Activated CD8-positive, alpha-beta memory T cell treated with anti-CD3 and anti-CD28 coated beads for 36 hours (primary cell): ENCODE measurements at places on chromosomes 4 and X. TPM values are rescaled to one million over a fixed set of nuclear protein-coding genes. Genes with fewer than 3 reads are reported as not detected.

Gene NDNF
- 0.19 TPM for total RNA-seq

Gene GPR82
- 0.40 TPM for total RNA-seq

Gene FAM184B
- not detected for total RNA-seq

Gene XAGE3
- not detected for total RNA-seq

Gene SMIM43
- total RNA-seq = not detected

Gene EXOC1L
- total RNA-seq = not detected

Gene LAS1L
- 74.0 TPM for total RNA-seq

Gene L1CAM
- total RNA-seq = 0.31 TPM

Gene SSX2B
- not detected for total RNA-seq

Gene VCX3A
- total RNA-seq = not detected

Gene COX7B2
- not detected for total RNA-seq

Gene IRAK1
- total RNA-seq = 202 TPM

Gene TLR6
- total RNA-seq = 0.59 TPM

Gene FDCSP
- total RNA-seq = not detected

Gene PAQR3
- 13.0 TPM for total RNA-seq

Gene EREG
- total RNA-seq = not detected

Gene ASB9
- 0.23 TPM for total RNA-seq

Gene NPNT
- not detected for total RNA-seq

Gene TENM3
- not detected for total RNA-seq

Gene TMEM185A
- total RNA-seq = 17.7 TPM

Gene KCND1
- 1.1 TPM for total RNA-seq

Gene VCX
- total RNA-seq = not detected

Gene CLDN22
- total RNA-seq = not detected

Gene SEPTIN11
- total RNA-seq = 74.6 TPM

Gene SLC6A14
- total RNA-seq = not detected

Gene HSFX2
- total RNA-seq = 0.30 TPM

Gene ADGRG4
- total RNA-seq = not detected

Gene INPP4B
- total RNA-seq = 42.9 TPM

Gene GABRG1
- total RNA-seq = not detected

Gene SHROOM4
- not detected for total RNA-seq

Gene KLB
- not detected for total RNA-seq

Gene CHRNA9
- 0.08 TPM for total RNA-seq

Gene UGT2B17
- total RNA-seq = not detected

Gene MTTP
- total RNA-seq = not detected

Gene C4orf51
- not detected for total RNA-seq

Gene HS3ST1
- total RNA-seq = not detected

Gene KIT
- 0.04 TPM for total RNA-seq

Gene SOD3
- not detected for total RNA-seq

Gene APOOL
- 20.2 TPM for total RNA-seq

Gene TCP11X2
- total RNA-seq = not detected

Gene NAA11
- total RNA-seq = not detected

Gene GPM6B
- not detected for total RNA-seq

Gene PRRG3
- total RNA-seq = not detected

Gene CAMK2D
- total RNA-seq = 62.3 TPM

Gene MOSPD2
- total RNA-seq = 9.5 TPM
